Activated CD4-positive, alpha-beta T cell treated with anti-CD3 and anti-CD28 coated beads, Interleukin-2, amount 50 U/mL, for 24 hours (primary cell): ENCODE measurements at places on chromosomes 6 and 20.
A peak's percentile ranks its signal among the peaks of the same experiment; 100 is the strongest.

GRCh38 chr6:145866456-145867396, 52.1 kb upstream of the FBXO30 start:
- DNase-seq: no peak

DNA sequence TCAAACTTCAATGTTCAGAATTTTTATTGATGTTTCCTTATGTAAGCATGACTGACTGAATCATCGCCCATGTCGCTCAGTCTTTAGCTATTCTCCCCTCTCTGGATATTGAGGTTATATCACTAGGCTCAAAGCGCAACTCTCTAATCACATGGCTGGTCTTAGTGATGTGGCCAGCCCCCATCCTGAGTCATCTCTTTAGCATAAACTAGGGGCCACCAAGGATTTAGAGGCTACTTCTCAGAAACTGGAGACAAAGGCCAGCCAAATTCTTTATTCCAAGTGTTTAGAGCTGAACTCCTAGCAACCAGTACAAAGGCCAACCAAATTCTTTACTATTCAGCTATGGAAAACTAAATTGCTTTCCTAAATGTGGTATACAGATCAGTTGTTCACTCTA, 61.4 kb downstream of the FAM135A start:
- DNase-seq: no peak

DNA sequence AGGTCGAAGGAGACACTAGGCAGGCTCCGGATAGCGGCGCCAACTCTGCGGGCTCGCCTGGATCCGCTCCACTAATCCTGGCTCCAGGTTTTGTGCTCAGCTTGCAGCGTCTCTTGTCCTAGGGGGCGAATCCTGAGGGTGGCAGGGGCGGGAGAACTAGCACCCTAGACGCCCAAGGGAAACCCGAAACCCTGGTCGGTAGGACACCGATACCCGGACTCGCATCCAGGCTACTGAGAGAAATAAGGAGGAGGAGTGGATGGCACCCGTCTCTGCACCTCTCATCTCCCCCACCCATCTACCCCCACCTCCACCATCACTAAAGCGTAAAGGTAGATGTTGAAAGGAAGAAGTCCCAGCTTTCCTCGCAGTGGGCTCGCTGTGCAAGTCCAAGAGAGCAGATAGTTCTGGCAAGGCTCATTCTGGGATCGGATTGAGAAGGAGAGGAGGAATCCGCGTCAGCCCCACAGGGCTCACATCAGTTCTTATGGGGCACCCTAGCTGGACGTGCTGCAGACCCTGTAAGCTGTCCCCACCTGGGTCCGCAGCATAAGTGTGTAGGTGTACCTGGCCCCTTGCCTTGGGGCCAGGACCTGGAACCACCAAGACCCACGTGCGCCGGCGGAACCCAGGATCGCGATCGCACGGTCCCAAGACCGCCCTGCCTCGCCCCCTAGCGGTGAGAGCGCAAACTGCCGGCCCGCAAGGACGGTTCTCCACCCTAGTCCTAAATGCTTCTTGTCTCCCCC, 6.9 kb downstream of the SLC32A1 start:
- DNase-seq: peak; percentile 64

- DNase-seq: no peak
Observed at GRCh38 chr6:41578217-41579087, 32.3 kb downstream of the FOXP4 start.

DNA sequence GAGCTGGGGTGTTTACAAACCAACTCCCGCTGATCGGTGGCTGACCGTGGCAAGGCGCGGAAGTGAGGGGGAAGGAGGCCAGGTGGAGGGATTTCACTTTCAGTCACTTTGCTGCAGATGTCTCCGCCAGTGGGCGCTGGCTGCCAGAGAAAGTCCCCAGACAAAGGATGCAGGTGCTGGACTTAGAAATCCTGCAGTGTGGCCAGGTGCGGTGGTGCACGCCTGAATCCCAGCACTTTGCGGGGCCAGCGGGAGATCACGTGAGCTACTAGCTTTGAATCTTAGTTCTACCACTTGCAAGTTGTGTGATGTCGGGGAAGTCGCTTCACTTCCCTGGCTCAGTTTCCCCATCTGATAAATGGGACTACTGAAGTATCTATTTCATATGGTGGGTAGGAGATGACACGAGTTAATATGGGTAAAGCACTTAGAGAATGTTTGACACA, 180.4 kb downstream of the ZNF217 start:
- no peak for DNase-seq

GRCh38 chr6:11711003-11711983, 67.3 kb downstream of the ADTRP start:
- peak; percentile 76 for DNase-seq

DNA sequence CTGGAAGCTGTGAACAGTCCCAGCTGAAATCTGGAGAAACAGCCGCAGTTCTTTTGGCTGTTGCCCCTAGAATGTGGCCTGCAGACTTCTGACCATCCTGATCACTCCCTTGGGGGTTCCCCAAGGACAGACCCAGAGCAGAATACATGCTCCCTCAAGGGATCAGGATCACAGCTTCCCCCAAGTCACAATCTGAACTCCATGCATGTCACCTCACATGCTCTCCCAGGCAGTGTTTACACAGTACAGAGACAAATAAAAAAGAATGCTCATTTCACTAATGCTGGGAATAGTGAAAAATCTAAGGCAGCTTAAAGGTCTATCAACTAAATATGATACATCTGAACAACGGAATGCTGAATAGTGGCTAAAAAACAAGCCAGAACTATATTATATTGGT, 20.5 kb downstream of the SPAG4 start:
- DNase-seq: no peak

DNA sequence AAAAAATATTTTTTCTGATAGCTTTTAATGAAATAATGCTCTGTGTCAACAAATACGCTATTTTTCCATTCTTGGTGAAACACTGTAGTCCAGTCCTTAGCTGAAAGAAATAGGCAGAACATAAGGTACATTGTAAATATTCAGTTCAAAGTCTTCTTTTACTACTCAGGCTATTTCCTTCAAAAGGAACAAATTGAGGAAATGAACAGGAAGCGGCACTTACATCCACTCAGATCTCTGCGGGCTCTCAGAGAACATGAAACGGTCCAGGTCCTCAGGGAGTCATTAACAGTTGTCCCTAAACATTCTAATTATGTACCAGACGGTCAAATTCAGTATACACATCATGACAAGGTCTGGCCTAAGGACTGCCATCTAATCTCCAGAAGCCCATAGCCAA, 212.6 kb downstream of the KIF16B start:
- DNase-seq: no peak
